Hematopoietic multipotent progenitor cell treated with erythropoietin and hydrocortisone succinate and interleukin-3 and kit ligand, for 17 days (in vitro differentiated cells): ENCODE measurements at places on chromosomes 6 and 20.

DNA sequence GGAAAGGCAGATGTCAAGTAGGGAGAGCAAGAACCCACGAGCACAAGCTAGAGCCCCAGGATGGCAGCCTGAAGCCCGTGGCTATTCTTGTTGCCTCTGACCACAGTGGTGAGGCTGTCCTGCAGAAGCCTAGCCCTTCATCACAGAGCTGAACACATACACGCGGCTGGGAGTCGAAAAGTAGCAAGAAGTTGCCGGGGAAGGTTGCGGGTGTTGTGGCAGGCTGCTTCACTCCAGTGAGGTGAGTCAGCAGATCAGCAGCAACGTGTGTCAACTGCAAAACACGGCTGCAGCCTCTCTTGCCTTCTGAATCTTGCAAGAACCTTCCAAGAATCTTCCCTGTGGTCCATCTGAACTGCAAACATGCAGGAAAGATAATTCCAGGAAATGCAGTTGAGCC, 10.6 kb upstream of the STX16 start:
- DNase-seq = no peak

GRCh38 chr6:33606642-33607041, 14.5 kb upstream of the ITPR3 start:
- DNase-seq = no peak

GRCh38 chr6:156543431-156543830, 233.7 kb upstream of the ARID1B start:
- no peak for DNase-seq

DNA sequence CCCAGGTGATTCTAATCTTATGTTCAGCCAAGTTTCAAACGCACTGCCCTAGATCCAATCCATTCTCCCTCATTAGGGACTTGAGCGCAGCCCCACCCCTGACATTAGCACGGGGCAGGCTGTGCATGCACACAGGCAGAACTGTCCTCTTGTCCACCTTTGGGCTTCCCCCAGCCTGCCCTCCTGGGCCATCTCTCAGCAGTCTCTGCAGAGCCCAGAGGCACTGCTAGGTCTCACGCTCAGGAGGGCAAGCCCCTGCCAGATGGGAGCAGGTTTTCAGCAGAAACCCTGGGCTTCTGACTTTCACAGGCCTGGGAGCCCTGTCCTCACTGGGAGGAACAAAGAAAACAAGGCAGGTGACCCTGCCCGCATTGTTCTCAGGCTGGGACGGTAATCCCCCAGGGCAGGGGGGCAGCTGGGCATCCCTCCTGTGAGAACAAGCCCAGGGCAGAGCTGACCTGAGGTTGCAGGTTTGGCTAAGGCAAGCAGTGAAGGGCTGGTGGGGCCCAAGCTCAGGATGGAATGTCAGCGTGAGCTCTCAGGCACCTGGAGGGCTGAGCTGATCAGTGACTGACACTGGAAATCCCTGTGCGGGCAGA, 24.5 kb downstream of the KCNK5 start:
- no peak for DNase-seq

GRCh38 chr6:106194949-106195921, 109.1 kb downstream of the PRDM1 start:
- no peak for DNase-seq

DNA sequence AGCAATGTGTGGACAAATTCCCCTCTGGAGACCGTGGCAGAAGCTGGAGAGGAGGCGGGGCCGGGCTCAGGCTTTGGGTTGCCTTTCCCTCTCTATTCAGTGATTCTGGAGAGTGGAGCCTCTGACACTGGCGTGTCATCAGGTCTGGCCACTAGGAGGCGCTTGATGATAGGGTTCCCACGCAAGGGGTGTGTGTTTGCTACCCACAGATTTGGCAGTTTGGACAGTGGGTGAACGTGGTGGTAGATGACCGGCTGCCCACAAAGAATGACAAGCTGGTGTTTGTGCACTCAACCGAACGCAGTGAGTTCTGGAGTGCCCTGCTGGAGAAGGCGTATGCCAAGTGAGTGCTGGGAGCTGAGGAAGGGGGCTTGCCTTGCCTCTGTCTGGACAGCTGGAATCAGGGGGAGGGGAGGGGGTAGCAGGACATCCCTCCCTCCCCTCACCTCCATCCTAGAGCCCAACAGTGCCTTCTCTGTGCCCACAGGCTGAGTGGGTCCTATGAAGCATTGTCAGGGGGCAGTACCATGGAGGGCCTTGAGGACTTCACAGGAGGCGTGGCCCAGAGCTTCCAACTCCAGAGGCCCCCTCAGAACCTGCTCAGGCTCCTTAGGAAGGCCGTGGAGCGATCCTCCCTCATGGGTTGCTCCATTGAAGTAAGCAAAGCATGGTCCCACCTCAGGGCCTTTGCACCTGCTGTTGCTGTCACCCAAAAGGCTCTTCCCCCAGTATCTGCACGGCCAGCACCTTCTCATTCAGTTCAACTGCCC, 14.3 kb downstream of the CAPN11 start:
- DNase-seq = peak; percentile 83

DNA sequence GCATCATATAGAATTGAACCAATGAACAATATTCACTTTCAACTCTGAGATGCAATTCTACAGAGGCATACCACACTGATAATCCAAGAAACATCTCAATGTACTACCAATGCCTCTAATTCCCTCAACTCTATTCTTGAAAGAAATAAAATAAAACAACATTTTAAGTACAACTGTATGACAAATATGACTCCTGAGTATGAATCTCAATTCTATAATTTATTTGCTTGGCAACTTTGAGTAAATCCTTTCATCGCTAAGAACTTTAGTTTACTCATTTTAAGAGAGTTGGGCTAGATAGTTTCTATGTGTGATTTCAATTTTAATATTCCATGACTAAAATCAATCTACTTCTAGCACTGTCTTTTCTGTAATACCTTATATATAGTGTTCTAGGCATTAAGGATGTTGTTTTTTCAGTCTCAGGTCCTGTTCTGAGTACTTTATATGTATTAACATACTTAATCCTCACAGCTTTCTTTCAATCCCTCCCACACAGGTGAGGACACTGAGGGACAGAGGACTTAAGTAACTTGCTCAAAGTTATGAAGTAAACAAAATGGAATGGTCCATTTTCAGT, 33.4 kb downstream of the GOPC start:
- DNase-seq = no peak

GRCh38 chr6:91477688-91478087, 890.8 kb upstream of the MAP3K7 start:
- no peak for DNase-seq

- no peak for DNase-seq
Observed at GRCh38 chr20:44959082-44959637, 1.0 kb downstream of the TOMM34 start.

GRCh38 chr6:55136916-55137315, 37.4 kb upstream of the HCRTR2 start:
- DNase-seq = no peak

GRCh38 chr20:33522256-33522820, 32.4 kb downstream of the CBFA2T2 start:
- DNase-seq = no peak

DNA sequence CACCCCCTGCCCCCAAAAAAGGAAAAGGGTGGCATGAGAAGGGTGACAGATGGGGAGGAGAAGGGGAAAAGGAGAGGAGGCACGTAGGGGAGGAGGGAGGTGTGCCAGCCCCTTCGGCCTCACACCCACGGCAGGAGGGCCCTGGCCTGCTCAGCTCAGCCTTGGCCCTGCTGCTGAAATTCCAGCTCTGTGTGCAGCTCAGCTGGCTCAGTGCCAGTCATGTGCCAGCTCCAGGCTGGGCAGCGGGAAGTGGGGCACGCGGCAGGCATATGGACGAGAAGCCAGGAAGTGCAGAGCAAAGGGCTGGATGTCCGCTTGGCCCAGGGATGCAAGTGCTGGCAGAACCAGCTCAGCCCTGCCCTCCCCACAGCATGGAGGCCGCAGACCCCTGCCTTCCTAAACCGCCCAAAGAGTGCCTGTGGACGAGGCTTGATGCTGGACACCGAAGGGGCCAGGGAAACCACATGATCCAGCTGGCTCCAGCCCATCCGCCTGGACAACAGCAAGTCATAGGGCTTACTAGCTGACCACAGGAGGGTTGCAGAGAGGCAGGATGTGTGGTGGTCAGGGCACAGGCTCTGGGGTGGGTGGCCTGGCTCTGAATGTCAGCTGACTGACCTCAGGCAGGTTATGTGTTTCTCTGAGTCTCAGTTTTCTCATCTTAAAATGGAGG, 60.2 kb downstream of the NOL4L start:
- DNase-seq = no peak

- DNase-seq = no peak
Observed at GRCh38 chr20:56865055-56865454, 235.9 kb downstream of the TFAP2C start.

DNA sequence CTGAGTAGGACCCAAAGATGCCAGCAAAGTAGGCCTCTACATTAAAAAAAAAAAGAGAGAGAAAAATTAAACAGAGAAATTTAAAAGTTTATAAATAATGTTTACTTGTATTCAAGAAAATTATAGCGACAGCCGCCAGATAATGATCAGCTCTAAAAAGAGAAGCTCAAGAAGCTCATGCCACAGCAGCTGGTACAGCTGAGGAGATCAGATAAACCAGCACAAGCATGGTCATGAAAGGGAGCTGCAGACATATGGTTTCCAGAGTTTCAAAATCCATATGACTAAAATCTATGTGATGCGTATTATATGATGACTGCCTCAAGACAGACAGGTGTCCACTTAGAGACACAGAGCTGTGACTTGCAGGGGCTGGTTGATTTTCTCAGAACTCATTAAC, 13.6 kb upstream of the HLA-C start:
- no peak for DNase-seq

DNA sequence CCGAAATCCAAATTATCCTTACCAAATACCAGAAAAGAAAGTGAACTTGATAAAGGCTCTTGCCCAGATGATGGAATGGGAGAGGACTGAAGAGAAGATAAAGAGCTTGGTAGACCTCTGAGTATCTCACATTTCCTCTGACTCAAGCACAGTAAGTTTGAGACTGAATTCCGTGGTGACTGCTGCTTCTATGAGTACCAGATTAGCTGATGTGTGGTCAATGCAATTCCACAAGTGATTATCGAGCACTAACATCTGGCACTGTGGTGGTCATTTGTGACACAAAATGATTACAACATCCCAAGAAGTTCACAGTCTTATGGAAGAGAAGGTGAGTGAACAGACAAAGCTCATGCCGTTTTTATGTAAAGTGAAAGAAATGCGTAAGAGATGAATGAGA, 2.6 kb upstream of the RPS6KA2 start:
- DNase-seq = no peak

- DNase-seq = no peak
Observed at GRCh38 chr20:47585087-47585747, 83.5 kb downstream of the NCOA3 start.

DNA sequence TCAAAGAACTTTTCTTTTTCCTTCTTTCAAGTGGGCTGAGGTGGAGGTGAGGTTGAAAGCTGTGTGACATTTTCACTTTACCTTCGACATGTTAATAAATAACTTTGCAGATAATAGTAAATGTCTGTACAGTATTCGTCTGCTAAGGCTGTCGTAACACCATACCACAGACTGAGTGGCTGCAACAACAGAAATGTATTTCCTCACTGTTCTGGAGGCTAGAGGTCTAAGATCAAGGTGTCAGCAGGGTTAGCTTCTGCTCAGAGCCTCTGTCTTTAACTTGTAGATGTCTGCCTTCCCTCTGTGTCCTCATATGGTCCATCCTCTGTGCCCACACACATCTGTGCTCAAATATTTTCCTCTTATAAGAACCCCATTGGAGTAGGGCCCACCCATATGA, 14.9 kb downstream of the PHACTR2 start:
- DNase-seq = no peak

DNA sequence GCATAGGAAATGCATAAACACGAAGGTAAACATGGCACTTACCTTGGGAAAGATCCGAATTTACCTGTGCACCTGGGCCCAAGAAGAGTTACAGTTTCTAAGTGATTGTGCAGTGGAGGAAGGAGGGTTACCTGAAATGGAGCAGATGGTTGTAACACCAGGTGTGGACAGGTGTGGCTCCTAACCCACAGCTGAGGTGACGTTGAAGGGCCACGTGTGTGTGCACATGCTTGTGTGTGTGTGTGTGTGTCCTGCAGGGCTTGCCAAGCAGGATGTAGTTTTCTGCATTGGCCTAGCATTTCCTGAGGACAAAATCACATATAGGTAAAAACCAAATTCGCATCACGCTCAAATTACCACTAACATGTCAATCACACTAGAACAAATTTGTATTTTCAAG, 240.8 kb downstream of the ANKRD60 start:
- DNase-seq = no peak

DNA sequence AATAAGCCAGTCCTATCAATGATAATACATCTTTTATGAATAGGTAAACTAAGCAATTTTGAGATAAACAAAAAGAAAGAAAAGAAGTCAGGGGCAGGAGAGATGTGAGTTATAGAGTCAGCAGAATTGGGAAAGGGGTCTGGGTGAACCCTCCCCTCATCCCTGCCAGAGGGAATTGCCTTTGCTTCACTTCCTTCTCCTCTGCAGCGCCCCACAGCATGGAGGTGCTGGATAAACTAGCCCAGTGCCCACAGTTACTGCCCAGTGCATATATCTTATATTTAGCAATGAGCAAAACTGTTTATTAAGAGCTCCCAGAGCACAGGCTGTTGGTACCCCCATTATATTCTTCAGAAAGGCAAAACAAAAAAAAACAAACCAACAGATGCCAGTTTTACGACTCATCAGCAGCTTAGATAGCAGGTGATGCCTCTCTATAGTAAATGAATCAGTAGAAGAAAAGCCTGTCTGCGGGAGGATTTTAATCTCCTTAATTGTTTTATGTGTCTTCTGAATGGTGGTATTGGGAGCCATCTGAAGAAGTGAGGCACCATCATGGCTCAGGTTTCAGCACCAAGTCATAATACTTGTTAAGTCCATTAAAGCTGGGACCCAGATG, 419.2 kb downstream of the EPM2A start:
- no peak for DNase-seq

DNA sequence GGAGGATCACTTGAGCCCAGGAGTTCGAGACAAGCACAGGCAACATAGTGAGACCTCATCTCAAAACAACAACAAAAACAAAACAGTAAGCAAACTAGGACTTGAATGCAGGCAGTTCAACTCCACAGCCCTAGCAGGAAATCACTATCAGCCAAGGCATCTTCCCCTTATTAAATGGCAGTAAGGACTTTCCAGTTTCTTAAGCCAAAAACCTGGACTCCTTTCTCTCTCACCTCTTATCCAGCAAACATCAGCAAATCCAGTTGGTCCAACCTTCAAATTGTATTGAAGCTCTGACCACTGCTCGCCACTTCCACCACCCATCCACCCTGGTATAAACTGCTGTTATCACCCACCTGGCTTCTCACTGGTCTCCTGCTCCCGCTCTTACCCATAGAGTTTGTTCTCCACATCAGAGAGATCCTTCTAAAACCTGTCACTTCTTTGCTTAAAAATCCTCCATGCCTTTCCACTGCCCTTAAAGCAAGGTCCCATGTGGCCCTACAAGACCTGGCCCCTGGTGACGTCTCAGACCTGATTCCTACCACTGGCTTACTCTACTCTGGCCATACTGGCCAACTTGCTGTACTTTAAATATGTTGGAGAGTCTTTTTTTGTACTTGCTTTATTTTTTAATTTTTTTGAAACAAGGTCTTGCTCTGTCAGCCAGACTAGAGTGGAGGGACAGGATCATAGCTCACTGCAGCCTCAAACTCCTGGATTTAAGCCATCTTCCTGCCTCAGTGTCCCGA, 27.6 kb downstream of the BCL2L1 start:
- no peak for DNase-seq
